ENCODE measurements at places on chromosomes 3 and 15. TPM values are rescaled to one million over a fixed set of nuclear protein-coding genes. Genes with fewer than 3 reads are reported as not detected.
A peak's percentile ranks its signal among the peaks of the same experiment; 100 is the strongest.

GRCh38 chr3:196197524-196197923, 13.7 kb downstream of the ZDHHC19 start:
- no peak for DNase-seq

- no peak for DNase-seq
Observed at GRCh38 chr15:88674661-88675060, 35.8 kb downstream of the ISG20 start.

DNA sequence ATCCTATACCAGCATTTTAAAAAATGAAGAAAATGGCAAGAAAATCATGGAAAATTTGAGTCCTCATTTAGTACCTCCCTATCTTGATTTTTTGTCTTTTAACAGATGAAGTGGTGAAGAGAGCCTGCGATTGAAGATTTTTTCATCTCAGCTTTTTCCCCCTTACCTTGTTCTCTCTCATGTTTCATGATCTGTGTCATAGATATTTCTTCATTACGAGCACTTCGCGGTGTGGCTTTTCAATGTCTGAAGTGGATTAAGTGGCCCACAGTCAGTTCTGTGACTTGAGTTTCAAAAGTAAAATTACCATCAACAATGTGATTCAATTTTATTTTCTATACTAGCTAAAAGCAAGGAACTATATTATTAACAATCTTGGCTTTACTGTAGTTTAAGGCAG, 147.2 kb downstream of the FNDC3B start:
- DNase-seq, result no peak

GRCh38 chr15:85582131-85583079, 202.0 kb downstream of the AKAP13 start:
- peak; percentile 72 for DNase-seq

DNA sequence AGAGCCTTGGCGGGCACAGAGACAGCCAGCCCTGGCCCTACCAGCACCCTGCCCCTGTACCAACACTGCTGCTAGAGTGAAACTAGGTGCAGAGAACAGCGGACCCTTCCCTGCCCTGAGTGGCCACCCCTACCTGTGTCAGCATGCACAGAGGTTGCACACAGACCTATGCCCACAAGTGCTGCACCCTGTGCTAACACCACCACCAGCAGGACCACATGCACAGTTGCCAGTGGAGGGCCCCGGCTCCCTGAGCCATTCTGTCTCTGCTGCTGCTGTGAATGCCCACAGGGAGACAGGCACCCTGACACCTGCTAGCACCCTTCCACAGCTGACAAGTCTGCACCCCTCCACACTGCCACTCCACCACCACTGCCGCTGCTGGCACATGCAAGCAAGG, 131.8 kb downstream of the NEK11 start:
- no peak for DNase-seq

GRCh38 chr3:43094381-43094780, 11.5 kb downstream of the POMGNT2 start:
- no peak for DNase-seq

GRCh38 chr3:49609815-49610214, 55.5 kb downstream of the BSN start:
- no peak for DNase-seq

Gene GPR15
- total RNA-seq, result not detected
